ENCODE measurements at places on chromosomes 16 and 17.

- no peak for DNase-seq
Measured at GRCh38 chr17:67606896-67607604, 110.7 kb upstream of the NOL11 start.

- DNase-seq, result no peak
Measured at GRCh38 chr17:18018411-18018921, 20.5 kb downstream of the ATPAF2 start.

DNA sequence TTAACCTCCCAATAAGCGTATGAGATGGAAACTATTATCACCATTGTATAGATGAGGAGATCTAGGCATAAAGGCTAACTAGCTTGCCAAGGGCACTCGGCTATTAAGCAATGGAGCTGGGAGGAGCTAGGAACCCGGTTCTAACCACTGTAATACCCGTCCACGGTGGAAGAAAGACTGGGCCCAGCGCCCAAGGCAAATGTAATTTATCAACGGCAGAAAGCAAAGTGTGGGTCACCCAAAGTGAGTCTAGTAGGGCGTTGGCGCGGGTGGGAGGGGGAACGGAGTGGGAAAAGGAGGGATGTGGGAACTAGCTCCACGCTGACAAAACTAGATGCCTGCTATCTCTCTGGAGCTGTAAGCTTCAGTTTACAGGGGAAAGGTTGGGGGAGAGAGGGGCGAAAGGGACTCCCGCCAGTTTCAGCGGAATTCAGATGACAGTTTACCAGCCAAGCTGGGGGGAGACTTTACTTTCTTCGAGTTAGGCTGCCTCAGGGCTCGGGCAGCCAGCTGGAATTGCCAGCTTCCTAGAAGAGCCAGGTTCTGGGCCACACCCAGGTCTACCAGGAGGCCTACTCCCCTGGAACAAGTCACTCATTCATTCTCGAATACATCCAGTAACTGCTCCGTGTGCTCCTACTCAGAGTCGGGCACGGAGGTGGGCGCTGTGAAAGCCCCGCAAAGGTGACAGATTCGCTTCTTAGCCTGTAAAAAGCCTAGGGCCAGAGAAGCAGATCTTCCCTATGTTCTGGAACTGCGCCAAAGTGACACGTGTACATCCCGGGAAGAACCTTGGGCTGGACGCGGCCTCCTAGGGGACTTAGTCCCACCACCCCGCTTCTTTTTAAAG lies 837 bp downstream of the LRRC59 start:
- no peak for DNase-seq

- DNase-seq, result no peak
Measured at GRCh38 chr16:24139282-24139681, 116.9 kb upstream of the CACNG3 start.

DNA sequence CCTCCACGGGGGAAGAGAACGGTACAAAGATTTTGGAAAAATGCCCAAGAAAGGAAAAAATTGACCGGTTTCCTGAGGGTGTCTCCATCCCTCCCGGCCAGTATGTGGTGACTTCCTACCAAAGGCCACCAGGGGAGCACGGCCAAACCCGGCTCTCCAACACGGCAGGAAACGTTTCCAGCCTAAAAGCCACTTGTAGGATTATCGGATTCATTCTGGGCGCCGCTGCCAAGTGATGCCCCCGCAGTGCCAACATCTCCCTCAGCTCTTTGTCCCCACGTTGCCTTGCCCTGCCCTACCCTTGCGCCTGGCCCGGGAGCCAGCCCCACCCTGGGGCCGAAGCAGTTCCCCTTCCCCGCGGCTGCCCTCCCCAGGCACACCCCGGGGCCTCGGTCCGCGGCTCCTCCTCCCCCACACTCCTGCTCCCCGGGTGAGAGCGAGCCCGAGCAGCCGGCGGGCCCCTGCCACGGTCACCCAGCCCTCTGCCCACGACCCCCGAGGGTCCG lies 688 bp downstream of the CRK start:
- DNase-seq, result peak; percentile 52

DNA sequence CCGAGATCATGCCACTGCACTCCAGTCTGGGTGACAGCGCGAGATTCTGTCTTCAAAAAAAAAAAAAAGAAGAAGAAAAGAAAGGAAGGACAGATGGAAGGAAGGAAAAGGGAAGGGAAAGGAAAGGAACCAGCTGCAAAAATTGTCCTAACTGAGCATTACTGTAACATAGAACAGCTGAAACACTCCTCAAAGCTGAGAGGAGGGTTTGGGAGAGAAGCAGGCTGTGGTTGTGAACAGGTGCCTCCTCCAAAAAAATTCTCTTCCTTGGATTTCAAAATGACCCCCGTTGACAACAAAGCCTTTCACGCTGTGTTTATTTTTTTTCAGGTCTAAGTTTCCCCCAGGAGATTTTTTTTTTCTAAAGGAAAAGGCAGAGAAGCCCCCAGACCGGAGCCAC lies 541.4 kb downstream of the WWOX start:
- no peak for DNase-seq

GRCh38 chr16:84687715-84688114 lies 12.1 kb upstream of the USP10 start:
- DNase-seq, result no peak

- no peak for DNase-seq
Measured at GRCh38 chr16:85258166-85258565, 145.9 kb upstream of the CIBAR2 start.

GRCh38 chr16:53839150-53839549 lies 135.2 kb downstream of the FTO start:
- DNase-seq, result no peak

GRCh38 chr16:30937692-30938091 lies 11.2 kb upstream of the ORAI3 start:
- no peak for DNase-seq

GRCh38 chr17:43129671-43130010 lies 4.5 kb upstream of the BRCA1 start:
- no peak for DNase-seq

GRCh38 chr16:70675851-70676513 lies 9.9 kb downstream of the MTSS2 start:
- no peak for DNase-seq

DNA sequence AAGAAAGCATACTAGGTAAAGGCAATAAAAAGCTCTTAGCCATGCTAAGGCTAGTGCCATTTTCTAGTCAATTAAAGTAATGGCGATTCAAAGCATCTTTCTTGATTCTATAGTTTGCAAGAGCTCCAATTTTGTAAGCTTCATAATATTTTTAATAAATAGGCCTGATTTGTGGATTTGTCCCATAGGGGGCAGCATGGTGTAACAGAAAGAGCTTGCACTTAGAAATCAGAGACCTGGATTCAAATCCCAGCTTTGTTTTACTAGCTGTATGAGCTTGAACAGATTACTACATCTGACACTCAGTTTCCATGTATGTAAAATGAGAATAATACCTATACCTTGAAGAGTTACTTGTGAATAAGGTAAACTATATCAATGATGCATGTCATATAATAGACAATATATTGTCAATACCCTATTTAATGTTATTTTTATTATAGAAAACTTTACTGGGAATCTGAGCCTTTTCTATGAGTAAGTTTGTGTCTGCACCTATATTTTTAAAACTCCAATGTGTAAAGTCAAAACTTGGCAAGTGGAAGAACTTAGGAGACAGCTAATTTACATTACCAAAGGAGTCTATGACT lies 93.6 kb upstream of the NOG start:
- DNase-seq, result no peak

DNA sequence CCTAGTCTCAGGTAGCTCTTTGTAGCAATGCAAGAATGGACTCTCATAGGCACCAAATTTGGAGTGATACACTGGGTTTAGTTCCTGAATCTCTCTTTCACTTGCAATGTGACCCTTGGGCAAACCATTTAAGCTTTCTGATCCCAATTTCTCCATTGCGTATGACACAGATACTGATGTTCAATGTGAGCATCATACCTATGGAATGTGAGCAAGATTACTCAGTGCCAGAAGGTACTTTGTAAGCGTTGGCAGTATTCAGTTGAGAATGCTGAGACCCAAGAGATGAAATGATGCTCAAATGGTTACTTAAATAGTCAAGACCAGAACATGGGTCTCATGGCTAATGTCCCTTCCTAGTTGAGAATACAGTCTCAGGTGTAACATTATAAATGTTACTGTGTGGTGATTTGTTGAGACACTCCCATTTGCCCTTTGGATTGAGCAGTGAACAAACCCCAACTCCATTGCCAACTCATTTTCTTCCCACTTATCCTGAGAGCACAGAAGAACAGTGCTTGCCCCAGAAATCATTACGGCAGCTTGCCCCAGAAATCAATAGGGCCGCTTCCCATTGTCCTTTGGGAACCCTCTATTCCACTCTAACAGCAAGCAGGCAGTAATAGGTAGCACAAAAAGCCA lies 134.1 kb downstream of the SOX9 start:
- DNase-seq, result no peak

DNA sequence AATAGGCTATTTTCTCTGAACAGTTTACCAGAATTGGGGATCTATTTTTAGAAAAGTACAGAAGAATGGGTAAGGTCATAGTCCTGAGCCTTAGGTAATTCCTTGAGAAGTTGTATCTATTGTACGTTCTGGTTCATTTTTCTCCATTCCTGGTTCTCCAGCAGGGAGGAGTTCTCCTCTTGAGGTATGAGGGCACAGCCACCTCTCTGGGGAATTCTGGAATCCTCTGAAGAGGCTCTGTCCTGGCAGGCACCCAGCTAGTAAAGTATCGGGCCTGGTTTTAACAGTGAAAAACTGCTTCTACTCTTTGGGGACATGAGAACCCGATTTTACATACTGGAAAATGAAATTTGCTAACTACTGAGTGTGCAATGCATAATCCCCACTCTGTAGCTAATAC lies 19.6 kb upstream of the PMFBP1 start:
- DNase-seq, result no peak

- DNase-seq, result no peak
Measured at GRCh38 chr17:50839591-50840310, 4.4 kb downstream of the WFIKKN2 start.
